ENCODE measurements at places on chromosomes 11 and 22.

GRCh38 chr22:40345815-40346184 is 500 bp upstream of the ADSL start:
- no peak for DNase-seq

DNA sequence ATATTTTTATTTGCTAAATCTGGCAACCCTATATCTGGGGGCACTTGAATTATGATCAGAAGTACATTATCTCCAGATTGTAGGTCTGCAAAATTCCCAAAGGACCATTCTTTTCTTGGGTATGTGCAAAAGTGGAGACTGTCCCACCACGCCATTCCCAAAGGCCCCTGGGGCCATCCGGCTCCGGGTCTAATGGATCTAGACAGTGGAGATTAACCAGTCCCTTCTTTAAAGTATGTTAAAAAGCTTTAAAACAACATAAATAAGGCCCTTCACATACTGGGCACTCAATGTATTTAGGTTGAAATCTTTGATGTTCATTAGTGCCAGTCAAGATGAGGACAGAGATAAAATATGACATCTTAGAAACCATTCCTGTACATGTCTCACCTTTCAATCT is 124.1 kb downstream of the MAML2 start:
- no peak for DNase-seq

DNA sequence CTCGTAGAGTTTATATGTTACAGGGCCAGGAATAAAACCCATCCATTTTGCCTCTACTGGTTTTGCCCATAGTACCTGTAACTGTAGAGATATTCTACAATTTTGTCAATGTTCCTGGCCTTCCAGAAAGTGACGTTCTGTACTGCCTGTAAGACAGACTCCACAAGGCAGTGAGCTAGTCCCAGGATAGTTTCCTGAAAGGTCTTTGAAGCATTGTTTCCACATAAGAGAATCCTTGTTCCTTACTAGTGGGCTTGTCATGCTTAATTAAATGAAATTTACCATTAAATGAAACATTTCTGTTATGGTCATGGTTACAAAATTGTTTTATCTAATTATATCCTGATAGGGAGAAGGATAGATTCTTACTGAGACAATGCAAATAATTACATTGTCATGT is 80.4 kb downstream of the HSD17B12 start:
- no peak for DNase-seq

DNA sequence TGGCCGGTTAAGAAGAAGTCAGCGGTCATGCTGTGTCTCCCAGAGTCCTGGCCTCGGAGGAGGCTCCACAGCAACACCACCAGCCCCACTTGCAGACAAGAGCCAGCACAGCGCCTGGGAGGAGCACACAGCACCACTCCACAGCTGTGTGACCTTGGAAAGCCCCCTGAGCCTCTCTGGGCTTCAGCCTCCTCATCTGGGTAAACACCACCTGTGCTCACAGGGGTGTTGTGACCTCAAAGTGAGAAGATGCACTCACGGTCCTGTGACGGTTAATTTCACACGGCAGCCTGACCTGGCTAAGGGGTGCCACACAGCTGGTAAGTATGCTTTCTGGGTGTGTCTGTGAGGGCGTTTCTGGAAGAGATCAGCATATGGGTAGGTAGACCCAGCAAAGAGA is 54.7 kb downstream of the PHF21B start:
- DNase-seq = no peak

DNA sequence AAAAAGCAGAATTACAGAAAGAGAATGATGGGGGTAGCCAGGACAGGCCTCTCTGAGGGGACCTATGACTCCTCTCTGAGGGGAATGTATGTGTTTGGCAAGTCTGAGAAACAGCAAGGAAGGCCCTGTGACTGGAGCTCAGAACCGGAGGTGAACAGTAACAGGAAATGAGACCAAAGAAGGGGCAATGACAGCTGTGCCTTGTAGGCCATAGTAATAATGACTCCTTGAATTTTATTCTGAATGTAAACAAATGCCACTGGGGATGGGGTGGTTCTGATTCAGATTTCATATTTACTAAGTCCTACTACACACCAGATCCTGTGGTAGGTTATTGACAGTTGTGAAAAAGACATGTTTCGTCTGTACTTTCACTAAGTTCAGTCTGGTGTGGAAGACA is 52.8 kb upstream of the APOA1 start:
- DNase-seq = no peak

DNA sequence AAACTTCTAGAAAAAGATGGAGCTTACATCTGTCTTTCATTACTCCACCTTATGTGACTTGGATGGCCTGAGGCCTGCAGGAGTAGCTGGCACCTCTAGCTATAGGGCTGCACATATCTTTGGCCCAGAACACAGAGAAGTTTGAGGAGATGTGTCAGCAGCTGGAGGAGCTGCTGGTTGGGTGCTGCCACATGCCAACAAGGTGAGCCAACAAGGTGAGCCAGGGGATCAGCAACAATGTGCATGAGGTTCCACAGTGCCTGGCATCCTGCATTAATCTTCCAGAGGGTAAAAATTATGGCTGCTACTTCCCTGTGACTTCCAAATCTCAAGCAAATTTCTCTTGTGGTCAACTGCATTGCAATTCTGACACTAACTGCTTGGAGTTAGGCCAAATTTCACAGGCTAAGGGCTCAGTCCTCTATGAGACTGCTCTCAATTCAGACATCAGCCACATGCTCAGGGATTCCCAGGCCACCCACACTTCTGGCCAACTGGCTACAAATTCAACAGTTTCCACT is 16.0 kb downstream of the RBM7 start:
- no peak for DNase-seq
